ENCODE measurements at places on chromosomes 5 and 9. TPM values are rescaled to one million over a fixed set of nuclear protein-coding genes. Genes with fewer than 3 reads are reported as not detected.

TGFBI gene
- total RNA-seq, result 234 TPM

DMRT3 gene
- total RNA-seq, result 0.39 TPM

CDH9 gene
- total RNA-seq, result not detected

PCDHGB1 gene
- 6.8 TPM for total RNA-seq

LRRC26 gene
- not detected for total RNA-seq

ZCCHC9 gene
- 18.8 TPM for total RNA-seq

TNFSF15 gene
- 2.1 TPM for total RNA-seq

GRCh38 chr9:113503613-113504211, 40.2 kb downstream of the RGS3 start:
- no peak for DNase-seq
- no peak overlapping the region for H3K4me3 ChIP-seq
- no peaks in the 10 kb centered on the region for H3K36me3 ChIP-seq
- H3K4me1 ChIP-seq, result no peaks in the 10 kb centered on the region

GRCh38 chr9:78035383-78035993, 3.9 kb upstream of the GNAQ start:
- H3K27ac ChIP-seq, result peak overlapping the region; percentile 59
- DNase-seq, result no peak
- no peak overlapping the region for H3K4me3 ChIP-seq
- H3K4me1 ChIP-seq, result peaks cover 4% of the 10 kb centered on the region

DNA sequence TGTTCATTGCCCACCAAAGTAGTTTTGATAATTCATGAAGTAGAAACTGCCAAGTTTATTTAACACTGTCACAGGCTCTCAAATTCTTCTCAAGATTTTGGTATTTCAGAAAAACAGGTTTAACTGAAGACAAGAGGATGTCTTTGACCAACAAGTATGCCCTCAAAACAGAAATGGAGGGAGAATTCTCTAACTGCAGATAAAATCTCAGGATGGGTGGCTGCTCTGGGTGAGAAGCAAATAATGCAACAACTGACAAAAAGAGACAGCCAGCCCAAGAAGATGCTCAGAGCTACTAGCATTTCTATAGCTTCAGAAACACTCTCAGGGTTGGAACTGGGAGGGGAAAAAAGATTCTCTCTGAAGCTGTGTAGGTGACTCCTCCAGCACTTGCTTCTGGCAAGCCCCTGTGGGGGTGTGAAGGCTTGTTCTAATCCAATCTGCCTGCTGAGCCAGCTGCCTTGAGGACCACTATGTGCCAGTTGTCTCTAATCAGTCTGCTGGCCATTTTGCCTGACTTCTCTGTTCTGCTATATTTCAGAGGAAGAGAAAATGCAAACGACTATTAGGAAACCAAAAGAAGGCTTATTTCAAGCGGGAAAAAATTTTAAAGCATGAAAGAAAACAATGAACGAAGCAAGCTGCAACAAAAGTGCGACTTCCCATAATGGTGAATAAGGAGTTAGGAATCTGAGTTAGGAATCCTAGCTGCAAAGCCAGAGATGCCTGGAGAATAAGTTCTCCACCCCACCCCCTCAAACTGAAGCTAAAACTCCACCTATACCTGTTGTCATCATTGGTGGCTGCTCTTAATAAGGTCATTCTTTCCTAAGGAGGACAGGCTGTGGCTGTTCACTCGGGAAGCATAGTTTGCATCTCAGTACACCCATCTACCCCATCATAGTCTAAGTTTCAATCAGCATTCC, 147.5 kb downstream of the GNAQ start:
- no peaks in the 10 kb centered on the region for H3K4me1 ChIP-seq
- no peak overlapping the region for H3K27ac ChIP-seq
- H3K36me3 ChIP-seq, result no peaks in the 10 kb centered on the region
- H3K27me3 ChIP-seq, result no peaks in the 10 kb centered on the region
- no peak overlapping the region for H3K4me3 ChIP-seq
- no peak for DNase-seq

GRCh38 chr5:154971501-154971900, 30.6 kb downstream of the MRPL22 start:
- no peaks in the 10 kb centered on the region for H3K27me3 ChIP-seq
- H3K36me3 ChIP-seq, result no peaks in the 10 kb centered on the region
- DNase-seq, result no peak
- no peaks in the 10 kb centered on the region for H3K4me1 ChIP-seq
- no peak overlapping the region for H3K4me3 ChIP-seq

- no peaks in the 10 kb centered on the region for H3K27me3 ChIP-seq
- no peak overlapping the region for H3K4me3 ChIP-seq
- H3K27ac ChIP-seq, result no peak overlapping the region
- H3K36me3 ChIP-seq, result no peaks in the 10 kb centered on the region
- DNase-seq, result no peak
These were observed 22.1 kb upstream of the ROR2 start for GRCh38 chr9:91972076-91972626.

GRCh38 chr9:135657416-135657815, 5.7 kb upstream of the LCN9 start:
- no peak for DNase-seq
- H3K36me3 ChIP-seq, result no peaks in the 10 kb centered on the region
- no peaks in the 10 kb centered on the region for H3K4me1 ChIP-seq

GRCh38 chr5:125408448-125409233, 662.2 kb upstream of the ZNF608 start:
- H3K4me3 ChIP-seq, result no peak overlapping the region
- no peaks in the 10 kb centered on the region for H3K27me3 ChIP-seq
- no peak overlapping the region for H3K27ac ChIP-seq
- no peaks in the 10 kb centered on the region for H3K36me3 ChIP-seq
- no peak for DNase-seq
